ENCODE measurements at places on chromosomes 4 and X. TPM values are rescaled to one million over a fixed set of nuclear protein-coding genes. Genes with fewer than 3 reads are reported as not detected.

- no peak for DNase-seq
These were observed 165.0 kb upstream of the CTSO start for GRCh38 chr4:156118507-156119220.

Gene IBSP
- not detected for total RNA-seq

DNA sequence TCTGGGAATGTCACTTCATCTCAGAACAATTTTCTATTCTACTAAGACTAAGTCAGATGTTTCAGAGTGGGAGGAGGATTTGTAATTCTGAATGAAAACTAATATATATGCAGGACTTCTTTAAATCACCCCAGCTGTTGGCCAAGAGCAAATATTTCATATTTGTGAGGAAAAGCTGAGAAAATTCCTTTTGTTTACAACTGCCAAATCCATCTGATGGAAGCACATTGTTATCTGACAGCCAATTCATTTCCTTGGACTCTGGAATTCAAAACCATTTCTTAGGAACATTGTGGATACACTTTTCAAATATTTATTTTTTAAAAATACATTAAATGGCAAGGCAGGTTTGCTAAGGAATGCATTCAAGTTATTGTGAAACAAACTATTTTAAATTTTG, 8.0 kb downstream of the SLIT2 start:
- DNase-seq = no peak

Gene ATXN3L
- not detected for total RNA-seq

DNA sequence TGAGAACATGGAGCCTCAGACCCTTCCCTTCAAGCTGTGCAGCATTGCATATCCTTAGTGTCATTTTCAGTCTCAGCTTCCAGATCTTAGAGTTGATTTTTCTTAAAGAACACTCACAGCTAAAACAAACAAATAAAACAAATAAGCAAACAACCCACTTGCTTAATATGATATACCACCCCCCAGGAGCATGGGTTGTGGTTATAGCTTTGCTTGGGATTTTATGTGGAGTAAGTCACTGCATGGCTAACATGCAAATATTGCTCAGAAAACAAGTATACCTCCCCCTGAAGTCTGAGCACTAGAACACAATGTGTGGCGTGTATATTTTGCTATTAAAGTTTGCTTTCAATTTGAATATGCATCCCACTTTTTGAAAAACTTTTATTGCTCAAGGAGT, 78.6 kb downstream of the MGST2 start:
- no peak for DNase-seq

Gene KLHL8
- total RNA-seq = 6.2 TPM

Gene IL2RG
- 2.8 TPM for total RNA-seq

- no peak for DNase-seq
These were observed 13.9 kb downstream of the LCORL start for GRCh38 chr4:18007625-18008024.

Gene CTAG1B
- total RNA-seq = 8.7 TPM

DNA sequence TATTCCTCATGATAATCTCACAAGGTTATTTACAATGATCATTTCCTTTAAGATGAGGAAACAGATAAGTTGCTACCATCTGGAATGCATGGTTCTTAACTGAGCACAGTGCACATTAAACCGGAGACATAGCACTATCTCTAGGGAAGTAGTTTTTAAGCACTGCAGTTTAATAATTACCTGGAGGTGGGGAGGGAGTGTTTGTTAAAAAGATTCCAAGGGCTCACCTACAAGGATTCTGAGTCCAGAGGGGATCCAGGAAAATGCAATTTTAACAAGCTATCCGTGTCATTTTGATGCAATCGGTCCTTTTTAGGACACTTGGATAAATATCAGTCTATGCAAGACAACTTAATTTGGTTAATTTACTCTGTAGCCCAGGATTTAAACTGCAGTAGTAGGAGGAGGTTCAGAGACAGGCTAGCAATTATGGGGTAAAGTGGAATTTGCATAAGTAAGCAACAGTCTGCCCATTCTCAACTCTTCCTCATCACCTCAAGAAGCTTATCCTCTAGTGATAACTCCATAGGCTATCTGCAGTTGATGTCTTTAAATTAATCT, 2.8 kb upstream of the PDLIM5 start:
- DNase-seq = no peak

Gene RIPPLY1
- not detected for total RNA-seq

GRCh38 chr4:35365186-35365585, 879.1 kb downstream of the ARAP2 start:
- DNase-seq = no peak

Gene CXCL11
- total RNA-seq = 0.23 TPM

GRCh38 chrX:20531667-20532066, 265.0 kb upstream of the RPS6KA3 start:
- DNase-seq = no peak

- DNase-seq = no peak
These were observed 199.0 kb upstream of the NUDT6 start for GRCh38 chr4:123121241-123121907.

- no peak for DNase-seq
These were observed 22.3 kb upstream of the TAPT1 start for GRCh38 chr4:16248605-16249004.

Data from prostate gland (tissue), 2 donors.